ENCODE measurements at places on chromosomes 1 and 21.

GRCh38 chr1:116393792-116394191 is 20.7 kb downstream of the ATP1A1 start:
- DNase-seq: no peak

DNA sequence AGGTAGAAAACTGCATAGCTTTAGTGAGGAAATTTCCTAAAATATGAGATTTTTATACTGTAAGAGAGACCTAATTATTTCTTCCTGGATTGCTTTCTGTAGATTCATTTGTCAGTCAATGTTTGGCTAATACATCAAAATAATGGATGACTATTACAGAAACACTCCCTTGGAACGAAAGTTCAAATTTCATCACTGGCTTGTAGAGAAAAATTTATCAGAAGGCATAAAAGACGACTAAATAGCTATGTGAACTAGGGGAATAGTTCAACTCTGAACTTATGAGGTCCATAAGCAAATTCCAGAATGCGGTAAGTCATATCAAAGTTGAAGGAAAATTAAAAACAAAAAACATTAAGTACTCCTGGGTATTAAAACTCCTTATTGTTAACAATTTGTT is 36.0 kb downstream of the WNT2B start:
- DNase-seq: no peak

DNA sequence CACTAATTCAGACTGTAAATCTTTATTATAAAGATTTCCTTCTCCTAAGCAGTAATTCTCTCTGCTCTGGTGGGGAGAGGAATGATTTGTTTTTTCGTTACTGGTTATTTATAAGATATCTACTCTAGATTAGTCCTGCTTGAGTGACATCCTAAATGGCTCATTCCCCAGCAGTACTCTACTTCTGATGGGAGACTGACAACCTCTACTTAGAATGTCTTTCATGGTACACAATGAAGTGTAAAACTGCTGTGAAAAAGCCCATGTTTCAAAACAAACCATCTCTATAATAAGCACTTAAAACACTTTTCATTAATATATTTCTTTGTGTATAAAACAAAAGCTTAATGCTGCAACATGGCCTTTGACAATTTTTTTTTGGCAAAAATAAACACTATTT is 33.9 kb upstream of the ESRRG start:
- DNase-seq: no peak

GRCh38 chr1:41296506-41296905 is 54.4 kb upstream of the SCMH1 start:
- DNase-seq: no peak

DNA sequence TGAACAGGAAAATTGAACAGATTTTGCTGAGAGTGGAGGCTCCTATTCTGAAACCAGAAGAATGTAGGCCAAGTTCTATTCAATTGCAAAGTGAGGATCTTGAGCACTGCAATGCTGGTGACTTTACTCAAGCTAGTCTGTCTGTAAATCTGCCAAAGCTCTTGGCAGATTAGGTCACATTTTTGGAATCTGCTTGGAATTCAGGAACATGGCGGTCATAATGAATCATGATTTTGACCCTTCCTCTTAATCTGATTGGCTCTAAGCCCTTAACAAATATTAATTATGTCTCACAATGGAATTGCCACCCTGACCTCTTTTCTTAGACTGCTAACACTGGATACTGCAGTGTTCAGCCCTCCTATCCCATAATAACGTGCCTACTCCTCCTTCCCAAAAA is 7.2 kb upstream of the GNG12 start:
- no peak for DNase-seq

DNA sequence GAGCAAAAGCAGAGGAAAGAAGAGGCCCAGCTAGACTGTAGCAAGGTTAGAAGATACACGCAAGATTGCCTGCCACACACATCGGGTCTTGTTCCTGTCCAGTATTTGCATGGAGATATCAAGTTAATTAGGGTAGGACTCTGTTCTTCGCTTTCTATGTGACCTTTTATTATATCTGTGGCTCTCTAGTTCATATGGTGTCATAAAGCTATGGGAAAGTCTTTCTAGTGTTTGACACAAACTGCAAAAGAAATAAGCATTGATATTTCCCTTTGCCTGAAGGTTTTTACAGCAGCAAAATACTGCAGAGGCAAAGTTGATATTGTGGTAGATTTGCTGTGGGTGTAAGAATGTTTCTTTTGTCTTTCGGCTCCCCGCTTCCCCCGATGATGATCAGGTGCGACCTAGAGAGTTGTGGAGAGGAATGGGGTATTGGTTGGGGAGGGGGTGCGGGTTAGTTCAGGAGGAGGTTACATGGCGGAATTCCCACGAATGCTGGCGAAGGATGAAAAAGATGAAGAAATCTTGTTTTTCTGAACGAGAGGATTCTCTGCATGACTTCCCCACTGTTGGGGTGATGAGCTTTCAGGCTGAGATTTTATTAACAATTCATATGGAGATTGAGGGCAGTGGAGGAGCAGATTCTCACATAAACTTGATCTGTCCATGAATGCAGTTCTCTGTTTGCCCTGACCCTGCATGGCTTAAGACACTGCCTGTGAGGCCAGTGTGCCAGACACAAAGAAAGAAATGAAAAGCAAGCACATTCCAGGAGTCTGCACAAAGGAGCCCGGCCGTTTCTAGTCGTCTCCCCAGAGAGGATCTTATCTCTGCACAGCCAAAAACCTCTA is 550.2 kb downstream of the USP25 start:
- DNase-seq: no peak
